Umbilical cord (tissue), 2 donors: ENCODE measurements at places on chromosomes 4 and X. TPM values are rescaled to one million over a fixed set of nuclear protein-coding genes. Genes with fewer than 3 reads are reported as not detected.

DRD5 gene
- total RNA-seq, result 0.96 TPM

BRS3 gene
- 1.2 TPM for total RNA-seq

- DNase-seq, result no peak
These were observed 43.1 kb downstream of the GASK1B start for GRCh38 chr4:158129694-158130093.

DNA sequence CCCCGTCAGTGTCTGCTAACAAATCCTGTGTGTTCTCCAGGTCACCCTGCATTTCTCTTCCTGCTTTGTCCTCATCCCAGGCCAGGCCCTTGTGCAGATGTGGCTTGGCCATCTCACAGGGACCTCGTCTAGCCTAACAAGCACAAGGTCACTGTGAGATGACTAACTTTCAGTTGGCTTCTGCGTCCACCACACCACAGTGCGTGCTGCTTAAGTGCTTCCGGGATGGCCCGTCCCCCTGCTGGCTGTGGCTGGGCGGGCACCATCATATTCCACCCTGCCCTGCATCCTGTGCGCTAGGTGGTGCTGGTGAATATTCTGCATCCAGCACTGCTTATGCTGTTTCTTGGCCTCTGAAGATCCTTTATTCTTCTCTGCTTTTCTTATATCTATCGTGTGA lies 33.8 kb downstream of the RBBP7 start:
- DNase-seq, result no peak

- DNase-seq, result no peak
These were observed 20.9 kb upstream of the S100G start for GRCh38 chrX:16628946-16629595.

DNA sequence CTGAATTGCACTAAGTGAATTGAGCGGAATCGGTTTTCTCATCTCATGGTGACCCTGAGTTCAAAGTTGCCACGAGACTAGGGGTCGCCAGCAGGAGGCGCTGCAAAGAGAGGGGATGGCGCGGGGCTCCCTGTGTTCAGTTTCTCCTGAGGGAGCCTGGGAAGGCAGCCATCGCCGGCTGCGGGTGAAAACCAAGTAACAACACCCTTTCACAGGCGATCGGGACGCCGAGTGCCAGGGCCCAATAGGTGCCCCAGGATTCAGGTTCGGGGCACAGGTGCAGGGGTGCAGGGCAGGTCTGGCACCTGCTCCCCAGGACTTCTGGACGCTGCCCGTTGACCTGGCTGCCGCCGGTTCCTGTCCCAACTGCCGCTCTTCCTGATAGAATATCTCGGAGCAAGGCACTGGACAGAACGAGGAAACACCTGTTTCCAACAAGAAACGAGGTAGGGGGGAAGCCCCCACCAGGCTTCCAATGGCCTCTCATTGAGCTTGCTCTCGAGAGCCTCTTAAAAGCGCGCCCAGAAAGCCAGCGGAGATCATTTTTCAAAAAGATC lies 1.1 kb upstream of the FGF16 start:
- DNase-seq, result no peak
